ENCODE measurements at places on chromosomes 3 and 15. TPM values are rescaled to one million over a fixed set of nuclear protein-coding genes. Genes with fewer than 3 reads are reported as not detected.

Gene COL6A5
- total RNA-seq = under 0.01 TPM

Gene CCDC13
- 0.14 TPM for total RNA-seq

Gene THRB
- not detected for total RNA-seq

Gene EHHADH
- total RNA-seq = 2.4 TPM

Gene TMEM108
- 0.23 TPM for total RNA-seq

Gene ZKSCAN7
- total RNA-seq = 8.6 TPM

Gene GABRR3
- total RNA-seq = not detected

Gene SLC9A9
- 2.8 TPM for total RNA-seq

Gene COLQ
- total RNA-seq = 0.23 TPM

Gene AP3S2
- 86.1 TPM for total RNA-seq

Gene CSPG4
- 63.0 TPM for total RNA-seq

Gene TMIE
- total RNA-seq = not detected

Gene RAP2B
- total RNA-seq = 23.5 TPM

Gene CGNL1
- total RNA-seq = 1.2 TPM

Gene GHRL
- total RNA-seq = not detected

Gene STRC
- 0.30 TPM for total RNA-seq

Gene CCDC39
- total RNA-seq = not detected

Gene STAB1
- 1.1 TPM for total RNA-seq

Gene CYP8B1
- total RNA-seq = not detected

Gene IFRD2
- 64.8 TPM for total RNA-seq

Gene OR5K2
- total RNA-seq = not detected

Gene GOLGA6L4
- 0.78 TPM for total RNA-seq

Gene DHFR2
- total RNA-seq = 4.3 TPM

Gene PLA2G4D
- not detected for total RNA-seq

Gene MAPK6
- 88.4 TPM for total RNA-seq

Gene TMEM207
- total RNA-seq = not detected

Gene IL16
- under 0.01 TPM for total RNA-seq

Gene BHLHE40
- total RNA-seq = 85.1 TPM

Gene SERPINI2
- total RNA-seq = not detected

Gene SI
- total RNA-seq = not detected

Gene CCDC71
- total RNA-seq = 19.7 TPM

Gene RBPMS2
- not detected for total RNA-seq

Gene RHOV
- total RNA-seq = under 0.01 TPM

Gene SCN5A
- 0.30 TPM for total RNA-seq

Gene CELSR3
- 0.89 TPM for total RNA-seq

Gene HHATL
- not detected for total RNA-seq

Gene MAPKAPK3
- total RNA-seq = 16.9 TPM

Gene IMPG2
- total RNA-seq = 0.59 TPM

Gene ZNF860
- 0.59 TPM for total RNA-seq

Gene LRRC49
- total RNA-seq = 28.2 TPM

Gene C3orf20
- total RNA-seq = not detected

Gene TGM5
- not detected for total RNA-seq

Gene MEX3B
- 10.5 TPM for total RNA-seq

Gene ADAMTSL3
- total RNA-seq = under 0.01 TPM

Gene KIF7
- 18.7 TPM for total RNA-seq

Gene MST1R
- 0.30 TPM for total RNA-seq

Gene MCF2L2
- total RNA-seq = 0.37 TPM

Gene LYZL4
- total RNA-seq = not detected

Gene NMNAT3
- total RNA-seq = 0.32 TPM

Gene ST3GAL6
- 14.3 TPM for total RNA-seq

Gene LMLN
- total RNA-seq = 18.4 TPM

Gene FRMD5
- total RNA-seq = 16.5 TPM

Gene CLSTN2
- 5.9 TPM for total RNA-seq

Gene CPNE9
- total RNA-seq = not detected

Gene SLC6A1
- 0.05 TPM for total RNA-seq

Gene GMPS
- 91.3 TPM for total RNA-seq

Gene TAGLN3
- 1.8 TPM for total RNA-seq

Gene CDHR4
- not detected for total RNA-seq

Gene PRR20G
- not detected for total RNA-seq

Measured in smooth muscle cell of the umbilical artery (primary cell).